ENCODE measurements at places on chromosomes 12 and 14.

DNA sequence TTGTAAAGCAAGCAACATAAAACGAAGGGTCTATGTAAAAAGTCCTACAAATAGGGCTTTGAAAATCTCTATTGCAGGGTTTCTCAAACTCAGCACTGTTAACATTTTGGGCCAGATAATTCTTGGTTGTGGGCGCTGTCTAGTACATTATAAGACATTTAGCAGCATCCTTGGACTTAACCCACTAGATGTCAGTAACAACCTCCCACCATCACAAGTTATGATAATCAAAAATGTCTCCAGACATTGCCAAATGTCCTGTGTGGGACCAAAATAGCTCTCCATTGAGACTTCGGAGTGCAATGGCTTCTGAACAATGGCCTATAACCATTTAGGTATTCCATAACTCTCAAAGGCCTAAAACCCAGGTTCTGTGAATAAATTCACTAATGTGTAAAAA is 22.9 kb upstream of the DHRS7 start:
- no peak for DNase-seq

GRCh38 chr12:6697584-6698351 is 2.8 kb downstream of the PIANP start:
- DNase-seq: no peak

DNA sequence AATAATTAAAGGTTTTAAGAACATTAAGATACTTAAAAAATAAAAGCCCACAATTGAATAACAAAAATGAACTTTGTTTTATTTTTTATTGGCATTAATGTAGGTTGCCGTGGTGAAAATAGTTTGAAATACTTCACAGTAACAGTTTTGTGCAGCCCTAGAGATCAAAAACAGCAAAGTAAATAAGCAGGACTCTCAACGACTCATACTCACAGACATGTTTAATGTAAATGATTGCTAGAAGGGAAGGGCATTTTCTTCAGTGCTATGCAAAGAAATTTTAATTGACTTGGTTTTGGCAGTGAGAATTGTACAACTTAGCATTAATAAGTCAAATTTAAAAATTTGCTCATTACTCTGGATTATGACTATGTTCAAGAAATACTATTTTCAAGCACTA is 16.0 kb downstream of the TRMT5 start:
- DNase-seq: no peak

DNA sequence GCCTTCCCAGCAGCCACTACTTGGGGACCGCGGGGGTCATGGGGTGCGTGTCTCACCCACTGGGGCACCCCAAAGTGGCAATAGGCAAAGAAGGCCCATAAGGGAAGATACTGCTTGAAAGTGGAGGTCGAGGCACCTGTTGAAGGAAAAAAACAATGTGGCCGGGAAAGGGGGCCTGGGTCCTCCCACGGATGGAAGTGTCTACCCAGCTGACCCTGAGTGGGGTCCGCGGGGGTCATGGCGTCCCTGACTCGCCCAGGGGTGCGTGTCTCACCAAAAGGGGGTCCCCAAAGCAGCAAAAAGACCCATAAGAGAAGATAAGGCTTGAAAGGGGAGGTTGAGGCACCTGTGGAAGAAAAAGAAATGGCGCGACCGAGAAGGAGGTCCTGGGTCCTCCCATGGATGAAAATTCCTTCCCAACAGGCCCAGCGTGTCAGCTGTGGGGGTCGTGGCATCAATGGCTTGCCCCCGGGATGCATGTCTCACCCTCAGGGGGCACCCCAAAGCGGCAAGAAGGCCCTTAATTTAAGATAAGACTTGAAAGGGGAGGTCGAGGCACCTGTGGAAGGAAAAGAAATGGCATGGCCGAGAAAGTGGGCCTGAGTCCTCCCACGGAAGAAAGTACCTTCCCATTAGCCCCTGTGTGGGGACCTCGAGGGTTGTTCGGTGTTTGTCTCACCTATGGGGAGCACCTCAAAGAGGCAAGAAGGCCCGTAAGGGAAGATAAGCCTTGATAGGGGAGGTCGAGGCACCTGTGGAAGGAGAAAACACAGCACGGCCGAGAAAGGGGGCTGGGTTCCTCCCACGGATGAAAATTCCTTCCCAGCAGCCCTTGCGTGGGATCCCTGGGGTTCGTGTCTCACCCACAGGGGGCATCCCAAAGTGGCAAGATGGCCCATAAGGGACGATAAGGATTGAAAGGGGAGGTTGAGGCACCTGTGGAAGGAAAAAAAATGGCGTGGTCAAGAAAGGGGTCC is 266.0 kb downstream of the ALG10 start:
- DNase-seq: no peak

GRCh38 chr14:35949920-35950513 is 123.9 kb downstream of the BRMS1L start:
- no peak for DNase-seq

DNA sequence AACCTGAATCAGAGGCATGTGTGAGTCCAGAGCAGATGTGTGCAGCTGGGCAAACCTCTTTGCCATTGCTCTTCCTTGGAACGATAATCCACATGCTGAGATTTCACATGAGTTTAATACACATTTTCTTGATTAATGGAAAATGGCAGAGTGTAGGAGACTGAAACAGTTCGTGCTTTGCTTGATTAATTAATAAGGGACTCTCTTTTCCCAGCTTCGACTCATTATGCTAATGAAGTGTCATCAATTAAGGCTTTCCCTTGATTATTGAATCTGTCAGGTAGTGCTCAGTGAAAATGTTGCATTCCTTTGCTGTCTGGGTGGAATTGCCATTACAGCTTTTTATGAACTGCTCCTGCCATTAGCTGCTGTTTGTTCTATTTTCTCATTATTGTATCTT is 487.7 kb upstream of the NOVA1 start:
- no peak for DNase-seq

- DNase-seq: no peak
Observed at GRCh38 chr14:65040666-65041433, 54.2 kb downstream of the FNTB start.

GRCh38 chr12:107670999-107671643 is 14.5 kb upstream of the PWP1 start:
- DNase-seq: no peak

DNA sequence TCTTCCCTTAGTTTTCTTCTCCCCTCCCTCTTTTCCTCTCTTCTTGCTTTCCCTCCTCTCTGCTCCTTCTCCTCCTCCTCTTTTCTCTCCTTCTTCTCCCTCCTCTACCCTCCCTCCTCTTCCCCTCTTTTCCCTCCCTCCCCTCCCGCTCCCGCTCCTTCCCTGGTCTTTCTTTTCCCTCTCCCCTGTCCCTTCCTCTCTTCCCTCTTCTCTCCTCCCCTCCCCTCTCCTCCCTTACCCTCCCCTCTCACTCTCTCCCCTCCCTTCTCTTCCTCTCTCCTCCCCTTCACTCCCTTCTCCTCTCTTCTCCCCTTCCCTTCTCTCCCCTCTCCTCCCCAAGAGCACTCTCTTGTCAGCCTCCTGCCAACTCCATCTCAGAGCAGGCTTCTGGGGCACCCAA is 17.4 kb upstream of the FBXO21 start:
- no peak for DNase-seq

- DNase-seq: no peak
Observed at GRCh38 chr12:50529345-50529744, 24.6 kb downstream of the DIP2B start.

DNA sequence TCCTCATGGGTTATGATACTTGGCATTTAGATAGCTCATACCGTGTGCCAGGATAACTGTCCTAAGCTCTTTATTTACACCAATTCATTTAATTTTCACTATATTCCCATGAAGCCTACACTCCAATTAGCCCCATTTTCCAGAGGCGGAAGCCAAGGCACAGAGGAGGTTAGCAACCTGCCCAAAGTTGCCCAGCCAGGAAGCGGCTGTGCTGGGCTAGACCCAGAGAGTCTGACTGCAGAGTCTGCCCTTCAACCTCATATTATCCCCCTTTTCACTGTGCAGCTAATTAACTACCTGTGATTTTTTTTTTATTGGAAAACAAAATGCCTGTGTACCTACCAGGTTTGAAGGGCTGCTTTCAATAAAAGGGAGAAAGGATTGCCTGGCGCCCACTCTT is 2.5 kb downstream of the RFLNA start:
- DNase-seq: no peak

GRCh38 chr12:116453631-116454030 is 105.5 kb upstream of the MAP1LC3B2 start:
- no peak for DNase-seq

DNA sequence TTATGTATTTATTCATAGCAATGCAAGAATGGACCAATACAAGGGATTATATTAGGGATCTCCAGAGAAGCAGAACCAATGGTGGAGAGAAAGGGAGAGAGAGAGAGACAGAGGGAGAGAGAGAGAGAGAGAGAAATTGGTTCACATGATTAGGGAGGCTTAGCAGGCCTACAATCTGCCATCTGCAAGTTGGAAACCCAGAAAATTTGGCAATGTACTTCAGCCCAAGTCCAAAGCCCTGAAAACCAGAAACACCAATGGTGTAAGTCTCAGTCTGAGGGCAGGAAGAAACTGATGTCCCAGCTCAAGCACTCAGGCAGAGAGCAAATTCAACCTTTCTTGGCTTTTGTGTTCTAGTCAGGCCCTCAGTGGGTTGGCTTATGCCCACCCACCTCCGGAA is 48.7 kb upstream of the CMKLR1 start:
- DNase-seq: no peak

GRCh38 chr12:120684523-120684932 is 2.4 kb upstream of the MLEC start:
- no peak for DNase-seq

GRCh38 chr12:65497660-65498059 is 219.2 kb downstream of the MSRB3 start:
- no peak for DNase-seq

- DNase-seq: no peak
Observed at GRCh38 chr12:131112021-131112420, 158.3 kb downstream of the ADGRD1 start.

DNA sequence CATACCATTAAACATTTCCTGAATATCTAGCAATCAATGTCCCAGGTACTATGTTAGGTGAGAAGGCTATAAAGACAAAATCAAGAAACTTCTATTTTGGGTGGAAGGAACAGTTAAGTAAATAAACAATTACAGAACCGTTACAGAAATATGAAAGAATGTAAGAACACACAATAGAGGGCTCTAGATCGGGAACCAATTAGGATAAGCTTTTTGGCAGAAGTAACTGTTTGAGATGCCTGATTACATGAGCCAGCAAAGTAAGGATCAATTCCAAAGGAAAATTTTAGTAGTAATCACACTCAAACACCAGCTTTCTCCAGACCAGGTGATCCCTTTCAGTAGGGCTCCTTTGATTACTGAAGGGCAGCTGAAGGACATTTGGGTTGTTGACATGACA is 33.9 kb downstream of the PPP1R12A start:
- DNase-seq: no peak

- no peak for DNase-seq
Observed at GRCh38 chr12:130375296-130376287, 37.9 kb downstream of the PIWIL1 start.

GRCh38 chr14:95885278-95885677 is 8.6 kb downstream of the TUNAR start:
- DNase-seq: no peak

- DNase-seq: no peak
Observed at GRCh38 chr12:51951843-51952722, 584 bp downstream of the ACVR1B start.

GRCh38 chr14:26363689-26364088 is 234.1 kb downstream of the NOVA1 start:
- DNase-seq: no peak

GRCh38 chr14:70254476-70254961 is 65.8 kb upstream of the SLC8A3 start:
- DNase-seq: peak; percentile 20

GRCh38 chr14:60097974-60098373 is 6.3 kb downstream of the PCNX4 start:
- DNase-seq: no peak

GRCh38 chr14:74572726-74573301 is 39.2 kb downstream of the LTBP2 start:
- DNase-seq: no peak

GRCh38 chr14:64244279-64244678 is 49.9 kb downstream of the ESR2 start:
- DNase-seq: no peak

DNA sequence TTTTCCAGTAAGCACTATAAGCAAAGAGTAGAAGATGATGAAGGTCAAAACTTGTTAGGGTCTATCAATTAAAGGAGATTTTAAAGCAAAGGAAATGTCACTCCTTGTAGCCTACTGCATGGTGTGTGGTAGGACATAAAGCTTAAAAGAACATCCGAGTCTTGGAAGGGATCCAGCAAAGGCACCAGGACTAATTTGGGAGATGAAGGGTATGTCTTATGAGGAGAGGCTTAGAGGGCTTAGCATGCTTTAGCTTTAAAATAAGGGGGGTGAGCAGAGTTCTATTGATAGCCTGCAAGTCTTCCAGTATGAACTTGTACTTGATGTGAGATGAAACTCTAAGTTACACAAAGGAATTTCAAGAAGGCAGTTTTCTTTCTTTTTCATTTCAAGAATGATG is 11.8 kb upstream of the MYBPC1 start:
- no peak for DNase-seq

DNA sequence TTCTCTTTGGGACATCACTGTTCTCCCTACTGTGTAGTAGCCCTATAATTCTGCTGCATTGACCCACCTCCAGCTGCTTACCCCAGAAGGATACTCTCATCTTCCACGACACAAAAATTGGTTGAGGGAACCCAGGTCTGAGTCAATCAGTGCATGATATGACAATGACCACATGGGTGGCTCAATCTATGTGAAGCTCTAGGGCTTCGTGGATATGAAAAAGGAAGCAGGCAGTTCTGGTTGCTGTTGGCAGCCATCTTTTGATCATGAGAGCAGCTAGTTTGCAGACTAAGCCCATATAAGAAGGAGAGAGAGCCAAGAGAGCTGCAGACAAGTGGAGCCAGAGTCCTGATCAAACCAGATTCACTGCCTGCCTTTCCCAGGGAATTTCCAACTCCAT is 57.9 kb downstream of the AVPR1A start:
- DNase-seq: no peak

GRCh38 chr12:26668847-26669246 is 164.1 kb downstream of the ITPR2 start:
- DNase-seq: no peak

DNA sequence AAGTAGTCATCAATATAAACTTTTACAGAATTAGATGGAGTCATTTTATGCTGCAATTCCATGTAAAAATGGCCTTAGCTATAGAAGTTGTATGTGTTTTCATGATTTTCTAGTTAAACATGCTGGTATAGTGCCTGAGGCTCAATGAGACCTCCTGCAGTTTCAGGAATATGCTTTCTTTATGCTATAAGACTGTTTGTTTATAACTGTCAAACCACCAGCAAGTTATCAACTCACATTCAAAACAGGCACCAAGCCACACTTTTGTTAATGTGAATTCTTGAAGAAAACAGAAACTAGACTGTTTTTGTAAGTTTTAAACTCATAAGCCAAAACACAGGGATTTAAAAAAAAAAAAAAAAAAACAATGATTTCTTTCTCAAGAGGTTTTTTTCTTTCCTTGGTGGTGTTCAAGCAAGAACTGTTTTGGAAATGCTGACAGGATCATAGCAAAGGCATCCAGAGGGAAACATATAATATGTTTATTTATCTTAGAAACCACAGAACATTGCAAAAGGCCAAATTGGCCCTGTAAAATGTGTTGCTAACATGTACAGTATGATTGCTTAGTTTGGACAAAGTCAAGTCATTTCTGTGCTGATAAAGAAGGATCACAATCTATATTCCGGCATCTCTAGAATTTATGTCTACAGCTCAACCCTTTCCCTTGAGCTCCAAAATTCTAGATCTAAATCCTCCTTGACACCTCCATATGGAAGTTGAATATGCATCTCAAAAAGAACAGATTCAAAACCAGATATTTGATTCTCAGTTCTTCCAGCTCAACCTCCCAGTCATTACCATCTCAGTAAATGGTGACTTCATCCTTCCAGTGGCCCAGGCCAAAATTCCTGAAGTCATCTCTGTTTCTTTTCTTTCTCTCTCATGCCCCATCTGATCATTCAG is 29.0 kb upstream of the LUM start:
- no peak for DNase-seq
